ENCODE measurements at places on chromosomes 3 and 15.

GRCh38 chr3:167843886-167844285 lies 108.4 kb downstream of the SERPINI1 start:
- DNase-seq: no peak

DNA sequence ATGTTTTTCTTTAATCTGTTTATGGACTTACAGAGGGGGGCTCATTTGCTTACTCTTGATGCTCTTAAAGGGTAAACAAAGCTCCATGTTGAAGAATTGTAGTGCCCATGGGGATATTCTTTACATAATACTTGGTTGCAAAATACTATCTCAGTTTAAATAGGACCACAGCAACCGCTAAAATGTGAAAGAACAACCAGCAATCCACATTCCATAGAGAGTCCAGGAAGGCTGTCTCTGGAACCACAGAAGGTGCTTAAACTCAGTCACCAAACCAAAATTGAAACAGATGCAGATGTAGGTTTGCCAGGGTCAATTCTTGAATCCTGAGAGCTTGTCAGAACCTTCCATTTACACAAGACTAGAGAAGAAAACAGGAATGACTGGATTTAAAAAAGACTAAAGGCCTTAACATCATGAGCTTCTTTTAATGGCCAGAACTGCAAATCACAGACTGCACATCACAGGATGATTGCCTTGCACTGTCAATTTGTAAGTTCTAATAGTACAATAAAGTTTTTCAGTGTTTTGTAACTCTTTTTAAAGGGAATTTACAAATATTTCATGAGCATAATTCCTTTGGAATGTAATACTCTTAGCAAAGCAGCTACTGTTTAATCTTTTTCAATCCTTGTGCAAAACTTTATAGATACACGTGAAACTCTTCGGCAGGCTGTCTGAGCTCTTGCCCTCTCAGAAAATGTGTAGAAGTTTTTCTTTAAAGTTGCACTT lies 661.6 kb downstream of the SI start:
- DNase-seq: no peak

- DNase-seq: no peak
These were observed 76.7 kb downstream of the ARNT2 start for GRCh38 chr15:80480909-80481308.

DNA sequence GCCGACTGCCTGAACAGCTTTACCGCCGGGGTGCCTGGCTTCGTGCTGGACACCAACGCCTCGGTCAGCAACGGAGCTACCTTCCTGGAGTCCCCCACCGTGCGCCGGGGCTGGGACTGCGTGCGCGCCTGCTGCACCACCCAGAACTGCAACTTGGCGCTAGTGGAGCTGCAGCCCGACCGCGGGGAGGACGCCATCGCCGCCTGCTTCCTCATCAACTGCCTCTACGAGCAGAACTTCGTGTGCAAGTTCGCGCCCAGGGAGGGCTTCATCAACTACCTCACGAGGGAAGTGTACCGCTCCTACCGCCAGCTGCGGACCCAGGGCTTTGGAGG lies 815 bp downstream of the SPINT1 start:
- no peak for DNase-seq

- no peak for DNase-seq
These were observed 100.8 kb upstream of the CMC1 start for GRCh38 chr3:28140664-28141063.

- DNase-seq: no peak
These were observed 3.1 kb upstream of the HLTF start for GRCh38 chr3:149089395-149089794.

- no peak for DNase-seq
These were observed 1716.1 kb downstream of the SI start for GRCh38 chr3:163362151-163362550.

DNA sequence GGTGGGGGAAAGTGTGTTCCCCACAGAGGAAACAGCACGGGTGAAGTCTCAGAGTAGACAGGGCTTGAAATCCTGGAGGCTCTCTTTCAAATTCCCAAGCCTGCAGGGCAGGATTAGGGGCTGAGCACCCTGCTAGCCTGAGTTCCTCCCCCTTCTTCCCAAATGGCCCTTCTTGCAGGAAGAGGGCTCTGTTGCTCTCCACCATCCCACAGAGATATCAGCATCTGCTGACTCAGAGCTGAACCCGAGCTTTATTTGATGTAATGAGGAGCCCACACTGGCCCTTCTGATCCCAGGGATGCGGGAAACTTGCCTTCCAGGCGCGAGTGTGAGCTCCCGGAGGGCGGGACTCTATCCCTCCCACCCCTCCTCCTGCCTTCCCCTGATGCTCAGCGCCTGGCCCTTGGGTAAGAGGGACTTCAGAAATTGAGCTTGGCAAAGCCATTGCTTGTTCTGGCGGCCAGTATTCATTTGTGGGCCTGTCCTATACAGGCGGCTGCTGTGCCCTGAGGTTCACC lies 1.4 kb upstream of the STRA6 start:
- no peak for DNase-seq

DNA sequence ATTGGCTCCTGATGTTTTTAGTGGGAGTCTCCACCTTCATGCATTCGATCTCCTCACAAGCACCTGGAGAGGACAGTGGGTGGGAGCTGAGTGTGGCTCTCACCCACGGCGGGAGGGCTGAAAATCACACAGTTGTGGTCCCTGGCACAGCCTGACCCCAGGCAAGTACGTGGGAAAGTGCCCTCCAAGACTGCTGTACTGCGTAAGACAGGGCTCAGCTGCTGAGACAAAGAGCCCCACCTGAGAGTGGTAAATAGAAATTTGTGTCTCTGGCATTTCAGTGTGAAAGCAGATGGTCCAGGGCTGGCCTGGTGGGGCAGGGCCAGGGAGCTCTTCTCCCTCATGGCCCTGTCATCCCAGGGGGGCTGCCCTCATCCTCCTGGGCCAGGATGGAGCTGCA lies 77.4 kb upstream of the IQSEC1 start:
- no peak for DNase-seq

DNA sequence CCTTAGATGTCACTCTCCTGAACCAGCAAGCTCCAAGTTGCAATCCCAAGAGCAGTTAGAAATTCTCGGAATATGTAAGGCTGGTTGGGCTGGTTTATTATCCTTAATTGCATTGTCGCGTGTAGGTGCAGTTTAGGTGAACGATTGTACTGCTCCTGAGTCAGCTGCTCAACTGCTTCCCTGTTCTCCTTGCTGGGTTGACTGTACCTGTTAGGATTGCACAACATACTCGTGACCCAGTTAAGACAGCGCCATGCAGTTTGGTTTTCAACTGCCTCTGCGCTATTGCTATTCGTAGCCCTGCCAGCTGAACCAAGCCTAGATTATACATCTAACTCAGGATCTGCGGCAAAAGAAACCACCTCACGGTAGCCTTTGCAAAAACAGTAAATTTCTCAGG lies 41.0 kb downstream of the BCL2L10 start:
- DNase-seq: no peak

DNA sequence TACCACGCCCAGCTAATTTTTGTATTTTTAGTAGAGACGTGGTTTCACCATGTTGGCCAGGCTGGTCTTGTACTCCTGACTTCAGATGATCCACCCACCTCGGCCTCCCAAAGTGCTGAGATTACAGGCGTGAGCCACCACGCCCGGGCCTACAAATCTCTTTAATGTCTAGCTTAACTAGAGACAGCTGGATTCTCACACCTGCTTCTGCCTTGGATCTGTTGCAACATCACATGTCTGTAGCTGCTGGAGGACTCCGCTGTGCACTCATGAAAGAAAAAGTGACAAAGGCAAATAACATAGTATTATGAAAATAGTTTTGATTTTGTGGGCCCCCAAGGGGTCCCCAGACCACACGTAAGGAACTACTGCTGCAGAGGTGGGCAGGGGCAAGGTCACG lies 85.9 kb downstream of the NCEH1 start:
- DNase-seq: no peak

GRCh38 chr15:77059786-77060361 lies 11.0 kb downstream of the TSPAN3 start:
- no peak for DNase-seq

GRCh38 chr3:4474683-4475490 lies 7.8 kb upstream of the SUMF1 start:
- DNase-seq: no peak

Data from H1 (cell line).